ENCODE measurements at places on chromosomes 3 and 15.

DNA sequence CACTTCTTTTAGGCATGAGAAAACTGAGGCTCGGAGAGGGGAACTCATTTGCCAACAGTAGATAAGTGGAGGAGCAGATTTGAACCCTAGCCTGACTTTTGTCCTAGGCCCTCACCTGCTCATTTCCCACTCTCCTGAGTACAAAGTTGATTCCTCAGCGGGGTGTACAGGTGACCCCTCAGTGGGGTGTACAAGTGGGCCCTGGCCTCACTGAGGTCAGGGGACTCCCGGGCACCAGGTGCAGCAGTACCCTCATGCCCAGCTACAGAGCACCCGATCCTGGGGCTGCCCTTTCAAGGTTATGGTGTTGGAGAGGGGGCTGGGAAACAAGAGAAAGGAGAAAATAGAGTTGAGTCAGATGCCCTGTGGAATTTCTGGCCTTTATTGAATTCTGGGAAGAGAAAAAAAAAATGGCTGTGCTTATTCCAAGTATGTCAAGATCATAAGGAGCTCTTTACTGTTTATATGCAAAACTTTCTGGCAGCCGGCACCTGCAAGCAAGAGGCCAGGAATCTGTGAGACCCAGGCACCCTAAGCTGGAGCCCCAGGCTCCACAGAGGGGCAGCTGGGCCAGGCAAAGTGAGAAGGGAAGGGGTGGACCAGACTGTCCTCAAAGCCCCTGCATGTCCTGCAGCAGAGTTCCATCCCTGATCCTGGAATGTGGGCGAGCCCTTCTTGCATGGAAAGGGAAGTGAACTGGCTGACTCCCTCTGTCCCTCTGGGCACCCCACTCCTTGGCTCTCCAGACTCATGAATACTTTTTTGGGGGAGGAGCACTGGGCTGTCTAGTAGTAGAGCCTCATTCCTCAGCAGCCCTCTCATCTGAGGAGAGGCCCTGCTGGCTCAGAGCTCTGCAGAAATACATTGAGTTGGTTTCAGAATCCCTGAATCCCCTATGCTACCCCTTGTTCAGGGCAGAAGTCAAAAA lies 43.1 kb downstream of the AMOTL2 start:
- DNase-seq, result peak; percentile 81

DNA sequence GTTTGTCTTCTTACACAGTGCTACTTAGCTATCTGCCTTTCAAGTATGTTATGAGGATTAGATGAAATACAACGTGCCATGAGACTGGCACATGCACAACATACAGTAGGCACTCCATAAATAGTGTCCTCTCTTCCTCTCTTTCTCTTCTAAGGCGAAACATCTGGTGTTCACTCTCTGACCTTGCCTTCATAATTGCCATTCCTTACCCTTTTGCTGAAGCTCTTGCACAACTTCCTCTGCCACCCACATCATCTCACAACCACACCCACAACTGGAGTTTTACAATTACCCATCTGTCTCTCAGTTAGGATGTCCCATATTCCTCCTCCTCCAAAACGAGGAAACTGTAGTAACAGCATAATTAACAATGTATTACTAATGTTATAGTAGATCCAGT lies 26.4 kb upstream of the ACP3 start:
- DNase-seq, result no peak

- DNase-seq, result no peak
Observed at GRCh38 chr15:94028121-94028520, 203.2 kb upstream of the MCTP2 start.

DNA sequence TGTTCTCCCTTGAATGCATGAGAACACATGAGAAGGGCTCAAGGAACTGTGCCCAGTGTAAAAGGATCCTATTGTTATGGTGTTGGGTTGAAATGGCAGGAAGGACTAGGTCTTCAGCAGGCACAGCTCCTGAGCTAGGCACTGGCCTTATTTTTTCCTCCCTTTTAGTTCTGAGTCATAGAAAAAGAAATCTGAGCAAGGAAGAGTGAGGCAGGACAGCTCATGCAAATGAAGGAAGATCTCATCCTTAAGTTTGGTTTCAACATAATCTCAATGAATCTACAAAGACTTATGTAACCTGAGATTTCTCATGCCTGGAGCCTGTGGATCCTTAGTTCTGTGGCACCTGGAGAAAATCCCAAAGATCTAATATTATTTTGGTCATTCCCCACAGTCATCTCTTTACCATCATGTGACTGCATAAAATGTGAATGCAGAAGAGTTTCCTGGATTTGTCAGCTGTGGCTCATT lies 188.6 kb upstream of the TBL1XR1 start:
- DNase-seq, result no peak

DNA sequence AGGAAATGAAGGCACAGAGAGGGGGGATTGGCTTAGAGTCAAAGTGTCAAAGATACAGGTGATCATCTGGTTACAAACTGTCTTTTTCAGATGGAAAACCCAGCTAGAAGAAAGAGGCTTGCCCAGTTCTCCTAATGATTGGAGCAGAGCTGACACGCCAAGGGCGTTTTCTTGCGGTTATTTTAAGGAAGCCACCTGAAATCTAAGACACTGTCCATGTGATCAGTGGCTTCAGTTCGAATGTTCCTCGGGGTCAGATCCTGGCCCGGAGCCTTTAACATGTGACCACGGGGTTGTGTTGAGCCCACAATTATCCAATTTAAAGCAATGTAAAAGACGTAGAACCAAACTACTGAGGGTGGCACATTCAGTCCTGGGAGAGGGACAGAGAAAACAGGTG lies 19.5 kb downstream of the FAM43A start:
- DNase-seq, result no peak

- no peak for DNase-seq
Observed at GRCh38 chr3:58434511-58434910, 879 bp upstream of the PDHB start.

DNA sequence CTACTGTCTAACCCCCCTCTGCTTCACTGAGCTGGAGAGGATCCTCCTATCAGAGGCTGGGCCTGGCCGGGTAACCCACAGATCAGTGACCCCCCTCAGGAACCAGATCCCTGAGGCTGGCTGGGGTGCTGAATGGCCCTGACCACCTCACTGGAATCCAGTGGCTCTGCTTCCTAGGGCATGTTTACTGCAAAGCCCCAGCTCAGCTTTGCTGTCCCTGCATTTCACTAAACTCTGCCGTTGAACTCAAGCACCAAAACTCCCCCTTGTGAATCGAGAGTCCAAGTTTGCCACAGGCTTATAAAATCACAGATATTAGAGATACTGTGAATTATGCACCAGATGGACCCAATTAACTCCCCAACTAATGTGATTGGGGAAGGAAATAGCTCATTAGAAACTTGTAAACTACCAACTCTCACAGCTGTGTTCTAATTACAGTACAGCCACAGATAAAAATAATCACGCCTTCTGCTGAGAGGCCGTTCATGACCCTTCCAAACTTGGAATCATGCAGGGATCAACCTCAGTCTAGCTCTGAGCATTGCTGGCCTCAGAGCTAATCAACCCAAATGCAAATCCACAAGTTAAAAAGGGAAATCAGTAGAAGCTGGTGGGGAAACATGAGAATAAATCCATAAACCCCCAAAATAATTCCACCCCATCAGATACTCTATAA lies 47.0 kb downstream of the OCA2 start:
- DNase-seq, result no peak

DNA sequence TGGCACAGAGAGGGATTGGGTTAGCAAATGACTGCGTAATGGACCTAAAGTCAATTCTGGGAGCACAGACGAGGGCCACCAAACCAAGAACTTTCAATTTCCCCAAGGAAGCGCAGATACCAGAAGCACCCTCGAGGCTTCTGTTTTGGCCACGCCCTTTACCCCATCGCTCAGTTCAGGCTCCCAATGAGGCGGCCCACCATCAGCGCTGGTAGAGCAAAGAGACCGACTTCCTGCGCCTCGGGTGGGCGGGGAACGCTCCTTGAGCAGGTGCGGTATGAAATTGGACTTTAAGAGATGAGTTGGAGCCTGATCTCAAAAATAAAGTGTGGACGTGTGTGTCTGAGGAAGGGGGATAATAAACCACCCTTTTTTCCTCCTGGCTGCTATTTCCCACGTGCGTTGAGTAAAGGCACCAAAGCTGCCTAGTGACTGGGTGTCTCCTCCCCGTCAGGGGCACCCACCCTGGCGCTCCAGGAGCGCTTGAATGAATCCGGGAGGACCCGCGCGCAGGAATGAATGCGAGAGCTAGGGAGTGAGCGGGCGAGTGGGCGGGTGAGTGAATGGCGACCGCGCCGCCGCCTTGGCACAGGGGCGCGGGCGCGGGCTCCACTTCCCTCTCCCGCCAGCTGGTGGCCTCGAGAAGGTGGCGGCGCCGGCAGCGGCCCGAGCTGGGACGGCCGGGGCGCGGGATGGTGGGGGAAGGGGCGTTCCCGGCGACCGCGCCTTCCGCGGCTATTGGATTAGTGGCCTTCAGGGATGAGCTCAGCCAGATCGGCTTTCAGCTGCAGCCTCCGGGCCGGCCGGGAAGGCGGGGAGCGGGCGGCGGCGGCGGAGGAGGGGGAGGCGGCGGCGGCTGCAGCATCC lies at the start of gene SPSB4:
TSS of gene SPSB4 (plus strand) at position 772 of the 867 bp plus-strand sequence. CDS start 14,758 bp downstream, outside the sequence.
- peak; percentile 91 for DNase-seq

GRCh38 chr15:53843166-53843565 lies 83.7 kb upstream of the WDR72 start:
- no peak for DNase-seq

- no peak for DNase-seq
Observed at GRCh38 chr15:87557881-87558280, 698.7 kb downstream of the NTRK3 start.

DNA sequence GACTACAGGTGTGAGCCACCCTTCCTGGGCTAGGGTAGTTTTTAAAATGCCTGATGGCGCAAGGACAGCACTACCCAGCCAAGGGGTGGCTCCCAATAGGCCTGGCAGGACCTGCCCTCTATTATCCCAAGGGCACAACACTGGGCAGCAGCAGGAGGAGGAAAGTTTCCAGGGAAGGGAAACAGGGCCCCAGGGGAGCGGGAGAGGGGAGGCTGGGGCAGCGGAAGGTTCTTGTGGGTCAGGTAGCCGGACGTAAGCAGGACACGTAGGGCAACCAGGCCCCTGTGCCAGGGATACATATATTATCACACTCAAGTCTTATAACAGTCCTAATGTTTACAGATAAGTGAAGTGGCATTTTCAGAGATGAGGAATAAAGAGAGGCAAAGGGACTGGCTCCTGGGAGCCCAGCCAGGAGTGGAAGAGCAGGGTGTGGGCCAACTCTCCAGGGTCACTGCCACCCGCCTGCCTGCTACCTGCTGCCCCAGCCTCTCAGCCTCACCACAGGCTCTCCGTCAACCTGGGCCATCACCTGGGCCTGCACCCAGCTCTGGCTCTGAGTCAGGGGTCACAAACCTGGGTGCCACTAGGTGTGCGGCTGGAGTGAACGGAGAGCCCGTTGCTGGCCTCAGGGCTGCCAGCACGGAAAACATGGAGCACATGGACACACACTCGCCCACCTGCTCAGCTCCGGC lies 73.2 kb upstream of the SNRPA1 start:
- DNase-seq, result no peak

- DNase-seq, result no peak
Observed at GRCh38 chr3:18379647-18380046, 45.5 kb downstream of the SATB1 start.

- no peak for DNase-seq
Observed at GRCh38 chr15:67126551-67127330, 61.3 kb downstream of the SMAD3 start.

DNA sequence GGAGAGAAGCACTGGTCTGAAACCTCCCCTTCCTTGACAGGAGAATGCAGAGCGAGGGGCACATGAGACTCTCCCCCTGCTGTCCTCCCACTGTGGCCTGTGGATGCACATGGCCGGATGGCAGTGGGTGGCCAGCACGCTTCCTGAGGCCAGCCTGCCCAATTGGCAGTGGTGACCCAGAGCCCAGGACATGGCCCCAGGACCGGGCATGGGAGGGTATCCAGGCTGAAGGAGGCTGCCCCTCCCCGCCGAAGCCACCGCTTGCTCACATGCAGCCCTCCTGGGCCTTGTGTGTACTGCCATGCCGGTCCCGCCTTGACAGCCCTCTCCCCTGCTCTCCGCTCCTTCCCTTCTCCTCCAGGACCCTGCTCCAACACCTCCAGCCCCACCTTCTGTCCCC lies 100.9 kb downstream of the MEGF11 start:
- DNase-seq, result no peak

- DNase-seq, result no peak
Observed at GRCh38 chr3:104564045-104564643, 802.6 kb upstream of the ALCAM start.

DNA sequence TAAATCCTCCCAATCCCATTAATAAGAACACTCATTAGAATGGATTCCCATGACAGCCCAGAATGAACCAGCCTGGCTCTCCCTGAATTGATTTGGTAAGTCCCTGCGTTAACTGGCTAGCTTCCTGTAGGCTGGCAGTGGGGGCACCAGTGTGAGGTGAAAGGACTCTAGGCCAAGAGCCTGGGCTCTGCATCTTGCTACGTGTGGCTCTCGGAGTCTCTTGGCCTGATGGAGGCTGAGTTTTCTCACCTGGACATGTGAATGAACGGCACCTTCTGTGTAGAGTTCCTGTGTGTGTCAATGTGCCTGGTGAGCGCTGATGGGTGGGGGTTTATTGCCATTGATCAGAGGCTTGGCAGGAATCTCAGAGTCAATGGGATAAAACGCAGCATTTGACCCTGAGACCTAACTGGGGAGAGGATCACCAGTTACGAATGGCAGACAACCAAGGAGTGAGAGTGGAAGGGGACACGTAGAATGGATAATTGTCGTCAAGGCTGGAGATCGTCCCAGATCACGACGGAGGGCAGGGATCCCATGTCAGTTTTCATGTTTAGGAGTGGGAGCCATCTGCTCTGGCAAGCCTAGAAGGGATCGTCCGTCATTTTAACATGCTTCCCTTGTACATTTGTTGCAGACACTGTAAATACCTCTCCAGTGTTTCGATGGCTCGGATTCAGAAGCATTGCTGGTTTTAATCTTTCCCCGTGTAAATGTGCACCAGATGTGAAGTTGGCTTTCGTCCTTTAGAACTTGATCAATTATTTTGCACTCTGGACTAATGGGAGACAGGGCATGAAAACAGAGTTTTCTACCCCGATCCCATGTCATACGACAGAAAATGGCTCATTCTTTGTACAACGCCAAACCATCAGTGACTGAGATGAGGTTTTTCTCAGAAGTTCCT lies 9.0 kb upstream of the KLF13 start:
- no peak for DNase-seq

- no peak for DNase-seq
Observed at GRCh38 chr3:22377421-22377820, 626.4 kb upstream of the ZNF385D start.

GRCh38 chr15:57635300-57635909 lies 43.7 kb downstream of the MYZAP start:
- no peak for DNase-seq

DNA sequence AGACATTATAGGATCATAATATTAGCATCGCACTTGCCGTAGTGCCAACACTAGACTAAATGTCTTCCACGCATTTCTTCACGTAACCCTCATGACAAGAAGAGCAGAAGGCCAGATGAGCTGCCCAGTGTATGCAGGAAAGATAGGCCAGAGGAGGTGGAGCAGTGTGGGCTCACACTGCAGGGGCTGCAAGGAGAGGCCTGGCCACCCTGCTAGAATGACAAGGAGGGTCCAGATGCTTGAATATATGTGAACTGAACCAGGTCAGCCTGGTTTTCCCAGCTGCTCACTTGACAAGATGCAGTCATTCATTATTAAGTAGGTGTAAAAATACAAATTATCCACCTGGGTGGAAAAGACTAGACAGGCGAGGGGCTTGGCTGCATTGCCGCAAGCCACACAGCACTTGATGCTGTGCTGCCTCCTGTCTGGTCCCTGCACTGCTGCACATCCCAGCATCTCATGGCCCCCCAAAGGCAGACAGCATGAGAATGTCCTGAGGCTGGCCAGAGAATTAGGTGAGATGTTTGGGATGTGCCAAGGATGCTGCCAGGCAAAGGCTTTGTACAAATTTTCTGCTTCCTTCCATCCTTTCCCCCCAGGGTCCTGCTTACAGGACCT lies 115.2 kb downstream of the NTRK3 start:
- no peak for DNase-seq

- DNase-seq, result no peak
Observed at GRCh38 chr3:100737334-100737733, 28.0 kb downstream of the TFG start.

Measured in left forelimb (tissue), 1 donor.